Activated naive CD8-positive, alpha-beta T cell treated with anti-CD3 and anti-CD28 coated beads for 36 hours (primary cell): ENCODE measurements at places on chromosomes 2 and 18. TPM values are rescaled to one million over a fixed set of nuclear protein-coding genes. Genes with fewer than 3 reads are reported as not detected.

The MYOM1 gene
- 0.60 TPM for total RNA-seq

The KATNAL2 gene
- total RNA-seq, result 1.3 TPM

The LINC00305 gene
- not detected for total RNA-seq

The FZD7 gene
- 0.52 TPM for total RNA-seq

- peaks cover 28% of the 10 kb centered on the region for H3K27me3 ChIP-seq
- peaks cover 7% of the 10 kb centered on the region for H3K4me1 ChIP-seq
- DNase-seq, result peak; percentile 48
- peak overlapping the region; percentile 67 for H3K27ac ChIP-seq
Measured at GRCh38 chr2:148876595-148877402, 1.8 kb downstream of the KIF5C start.

DNA sequence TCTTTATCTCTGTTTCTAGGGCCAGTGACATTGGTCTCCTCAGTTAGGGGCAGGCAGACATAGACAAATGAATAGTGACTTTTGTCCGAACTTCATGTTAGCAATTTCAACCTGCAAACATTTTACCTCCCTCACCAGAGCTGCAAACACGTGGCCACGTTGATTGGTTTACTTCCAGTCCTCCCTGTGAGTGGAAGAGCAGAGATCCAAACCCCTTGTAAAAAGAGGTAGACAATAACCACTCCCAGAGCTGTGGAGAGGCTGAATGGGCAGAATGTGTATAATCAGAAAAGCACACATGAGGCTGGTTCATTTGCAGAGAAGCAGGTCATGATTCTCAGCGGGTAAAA, 31.1 kb downstream of the CTIF start:
- no peak for DNase-seq
- no peaks in the 10 kb centered on the region for H3K4me1 ChIP-seq
- no peak overlapping the region for H3K27ac ChIP-seq
- H3K36me3 ChIP-seq, result peaks cover 2% of the 10 kb centered on the region

GRCh38 chr2:31442376-31442775, 27.8 kb upstream of the XDH start:
- no peak overlapping the region for H3K27ac ChIP-seq
- no peak overlapping the region for H3K4me3 ChIP-seq
- H3K4me1 ChIP-seq, result no peaks in the 10 kb centered on the region
- no peaks in the 10 kb centered on the region for H3K36me3 ChIP-seq
- peaks cover 7% of the 10 kb centered on the region for H3K27me3 ChIP-seq

DNA sequence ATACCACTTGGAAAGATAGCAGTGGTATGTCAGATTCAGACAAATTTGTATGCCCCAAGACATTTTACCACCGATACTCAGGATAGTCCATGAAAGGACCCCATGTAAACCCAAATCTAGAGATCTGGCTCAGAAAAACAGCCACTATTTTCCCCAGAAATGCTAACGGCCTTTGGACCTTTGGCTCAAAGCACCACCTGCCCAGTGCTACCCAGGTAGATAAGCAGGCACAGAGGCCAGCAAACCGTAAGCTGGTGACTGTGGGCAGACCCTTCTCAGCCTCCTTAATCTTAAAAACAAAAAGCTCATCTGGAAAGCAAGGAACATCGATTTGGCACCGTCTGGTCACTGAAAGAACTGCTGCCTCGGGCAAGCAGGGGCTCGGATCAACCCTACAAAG, 61.4 kb upstream of the GREB1L start:
- H3K27me3 ChIP-seq, result no peaks in the 10 kb centered on the region
- no peak for DNase-seq
- no peak overlapping the region for H3K4me3 ChIP-seq

- peak; percentile 31 for DNase-seq
- H3K27ac ChIP-seq, result peak overlapping the region; percentile 84
- peaks cover 59% of the 10 kb centered on the region for H3K4me1 ChIP-seq
- no peaks in the 10 kb centered on the region for H3K36me3 ChIP-seq
- no peaks in the 10 kb centered on the region for H3K27me3 ChIP-seq
- H3K4me3 ChIP-seq, result peak overlapping the region; percentile 95
Measured at GRCh38 chr2:12718015-12718671, 1.4 kb downstream of the TRIB2 start.

GRCh38 chr18:75074196-75075015, 134.5 kb downstream of the PTGR3 start:
- no peak for DNase-seq
- H3K27me3 ChIP-seq, result no peaks in the 10 kb centered on the region
- H3K4me1 ChIP-seq, result peaks cover 23% of the 10 kb centered on the region
- no peak overlapping the region for H3K4me3 ChIP-seq
- no peak overlapping the region for H3K27ac ChIP-seq
- peaks cover 28% of the 10 kb centered on the region for H3K36me3 ChIP-seq
